ENCODE measurements at places on chromosomes 5 and 9. TPM values are rescaled to one million over a fixed set of nuclear protein-coding genes. Genes with fewer than 3 reads are reported as not detected.

The DENND4C gene
- 115 TPM for total RNA-seq

The SLC34A3 gene
- not detected for total RNA-seq

The GPR151 gene
- not detected for total RNA-seq

The IL9 gene
- not detected for total RNA-seq

The ACSL6 gene
- 2.1 TPM for total RNA-seq

The DMRTA1 gene
- not detected for total RNA-seq

The SLIT3 gene
- 0.34 TPM for total RNA-seq

The CFAP90 gene
- not detected for total RNA-seq

The ZNF366 gene
- total RNA-seq = not detected

The PCDHB6 gene
- total RNA-seq = not detected

The SPATA6L gene
- total RNA-seq = 2.0 TPM

The STPG3 gene
- not detected for total RNA-seq

The FCN2 gene
- not detected for total RNA-seq

The HTR4 gene
- not detected for total RNA-seq

The MTAP gene
- 19.4 TPM for total RNA-seq

GRCh38 chr9:135308821-135309762, 170.5 kb upstream of the PPP1R26 start:
- no peaks in the 10 kb centered on the region for H3K4me1 ChIP-seq
- H3K36me3 ChIP-seq = no peaks in the 10 kb centered on the region
- H3K27ac ChIP-seq = no peak overlapping the region
- DNase-seq = no peak
- H3K27me3 ChIP-seq = peaks cover 2% of the 10 kb centered on the region
- H3K4me3 ChIP-seq = no peak overlapping the region

DNA sequence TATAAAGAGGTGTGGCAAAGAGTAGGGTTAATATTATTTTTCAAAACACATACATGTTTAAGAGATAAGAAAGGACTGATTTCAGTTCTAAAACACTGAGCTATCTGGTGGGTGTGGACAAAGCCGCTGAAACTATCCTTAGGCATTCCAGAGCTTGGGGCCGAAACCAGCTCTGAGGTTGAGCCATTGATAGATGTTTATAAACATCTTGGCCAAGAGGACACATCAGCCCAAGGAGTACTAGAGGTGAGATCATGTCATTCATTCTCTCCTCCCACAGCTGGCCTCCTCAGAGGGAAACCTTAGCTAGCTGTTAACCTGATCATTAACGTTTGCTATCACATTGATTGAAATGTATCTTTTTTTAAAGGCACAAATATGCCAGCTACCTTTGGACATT, 89.9 kb downstream of the NLN start:
- H3K27ac ChIP-seq = no peak overlapping the region
- H3K36me3 ChIP-seq = no peaks in the 10 kb centered on the region
- H3K27me3 ChIP-seq = no peaks in the 10 kb centered on the region
- no peak overlapping the region for H3K4me3 ChIP-seq

DNA sequence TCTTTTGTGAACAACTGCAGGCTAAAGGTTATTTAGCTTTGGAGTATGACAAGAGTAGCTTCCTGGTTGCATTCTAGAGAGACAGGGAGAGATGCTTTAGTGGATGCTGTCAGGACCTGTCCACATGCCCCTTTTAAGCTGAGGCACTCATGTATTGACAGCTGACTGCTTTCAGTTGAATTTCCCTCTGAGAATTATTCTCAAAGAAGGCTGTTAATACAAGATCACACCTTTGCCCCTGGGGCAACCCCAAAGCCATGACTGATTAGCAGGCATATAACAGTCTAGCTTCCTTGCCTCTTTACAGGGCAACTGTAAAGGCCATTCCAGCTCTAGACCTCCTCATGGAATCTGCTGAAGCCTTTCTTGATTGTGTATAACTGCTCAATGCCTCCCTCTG, 117.6 kb upstream of the ATP10B start:
- no peaks in the 10 kb centered on the region for H3K4me1 ChIP-seq
- no peaks in the 10 kb centered on the region for H3K27me3 ChIP-seq

DNA sequence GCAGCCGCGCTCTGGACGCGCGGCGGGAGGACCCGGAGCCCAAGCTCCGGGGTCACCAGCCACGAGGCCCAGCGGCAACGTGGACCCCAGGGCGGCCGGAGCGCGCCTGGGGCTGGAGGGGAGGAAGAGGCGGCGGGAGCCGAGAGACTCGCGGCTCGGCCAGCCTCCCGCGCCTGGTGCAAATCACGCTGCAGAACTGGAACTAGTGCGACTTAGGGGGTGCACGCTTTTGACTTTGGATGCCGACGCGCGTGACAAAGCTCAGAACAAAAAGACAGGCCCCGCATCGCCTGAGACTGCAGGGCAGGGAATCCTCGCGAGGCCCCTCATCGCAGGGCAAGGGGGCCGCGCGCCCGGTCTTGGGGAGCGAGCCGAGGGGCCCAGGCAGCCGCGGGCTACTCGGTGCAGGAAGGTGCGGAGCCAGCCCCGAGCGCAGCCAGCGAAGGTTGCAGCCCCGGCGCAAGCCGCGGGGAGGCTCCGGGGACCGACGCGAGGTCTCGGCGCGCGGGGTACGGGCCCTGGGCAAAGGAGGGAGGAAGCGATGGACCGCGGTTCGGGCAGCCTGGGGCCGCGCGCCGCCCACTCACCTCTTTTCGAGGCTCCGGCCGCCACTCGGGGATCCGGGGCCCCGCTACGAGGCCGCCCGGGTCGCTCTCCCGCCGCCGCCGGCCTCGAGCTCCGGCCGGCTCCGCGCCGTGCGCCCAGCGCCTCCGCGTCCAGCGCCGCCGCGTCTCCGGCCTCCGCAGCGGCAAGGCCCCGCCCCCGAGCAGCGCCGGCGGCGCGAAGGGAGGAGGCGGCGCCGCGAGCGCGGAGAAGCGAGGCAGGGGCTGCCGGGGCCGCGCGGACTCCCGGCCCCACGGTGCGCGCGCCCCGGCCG, at the start of gene GOLM1:
TSS of gene GOLM1 (minus strand) at position 735 of the 877 bp plus-strand sequence. CDS start 20,238 bp downstream, outside the sequence.
- peak; percentile 51 for DNase-seq
- H3K27me3 ChIP-seq = peaks cover 6% of the 10 kb centered on the region
- H3K27ac ChIP-seq = peak within 1 kb of the TSS; percentile 65
- H3K36me3 ChIP-seq = no peaks in the 10 kb centered on the region
- H3K4me3 ChIP-seq = peak within 1 kb of the TSS; percentile 47
- H3K4me1 ChIP-seq = peaks cover 11% of the 10 kb centered on the region

GRCh38 chr9:37295796-37296195, 126.7 kb upstream of the GRHPR start:
- no peaks in the 10 kb centered on the region for H3K27me3 ChIP-seq
- no peak for DNase-seq
- H3K27ac ChIP-seq = peak overlapping the region; percentile 5
- no peaks in the 10 kb centered on the region for H3K36me3 ChIP-seq

- peaks cover 19% of the 10 kb centered on the region for H3K4me1 ChIP-seq
- peaks cover under 1% of the 10 kb centered on the region for H3K27me3 ChIP-seq
- DNase-seq = no peak
- H3K27ac ChIP-seq = no peak overlapping the region
Observed at GRCh38 chr9:132973713-132974112, 4.8 kb upstream of the GFI1B start.

- H3K4me3 ChIP-seq = no peak overlapping the region
- H3K36me3 ChIP-seq = no peaks in the 10 kb centered on the region
- no peak overlapping the region for H3K27ac ChIP-seq
- peaks cover 12% of the 10 kb centered on the region for H3K4me1 ChIP-seq
Observed at GRCh38 chr5:172795318-172795977, 24.5 kb upstream of the DUSP1 start.

GRCh38 chr5:111231119-111231518, 6.9 kb downstream of the CAMK4 start:
- no peak overlapping the region for H3K4me3 ChIP-seq
- no peaks in the 10 kb centered on the region for H3K27me3 ChIP-seq
- peaks cover 20% of the 10 kb centered on the region for H3K4me1 ChIP-seq
- H3K36me3 ChIP-seq = no peaks in the 10 kb centered on the region
- no peak for DNase-seq

- peaks cover 8% of the 10 kb centered on the region for H3K36me3 ChIP-seq
- no peaks in the 10 kb centered on the region for H3K4me1 ChIP-seq
- no peak for DNase-seq
Observed at GRCh38 chr5:65704621-65705239, 17.2 kb downstream of the SGTB start.

- H3K27ac ChIP-seq = no peak within 1 kb of the TSS
- no peak within 1 kb of the TSS for H3K4me3 ChIP-seq
- peaks cover 4% of the 10 kb centered on the region for H3K4me1 ChIP-seq
- H3K27me3 ChIP-seq = peaks cover 11% of the 10 kb centered on the region
Observed at GRCh38 chr5:179345433-179346321, at the start of gene ADAMTS2. ADAMTS2 (minus strand) TSS chr5:179345461; CDS start chr5:179345328, 133 bp downstream.

DNA sequence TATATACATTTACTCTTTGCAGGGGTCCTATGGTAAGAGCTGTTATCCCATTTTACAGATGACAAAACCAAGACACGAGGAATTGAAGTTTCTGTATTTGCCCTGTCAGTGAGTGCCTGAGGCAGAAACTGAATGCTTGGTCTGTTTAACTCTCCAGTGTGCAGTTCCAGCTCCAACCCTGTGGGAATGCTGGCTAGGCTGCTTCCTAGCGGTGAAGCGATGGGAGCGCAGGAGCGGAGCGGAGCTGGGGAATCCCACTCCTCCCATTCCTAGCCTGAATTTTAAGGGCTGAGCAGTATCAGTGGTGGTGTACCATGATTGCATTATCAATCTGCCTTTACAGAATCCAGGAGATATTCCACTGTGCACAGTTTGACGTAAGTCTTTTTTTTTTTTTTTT, 202.3 kb downstream of the LRRC70 start:
- H3K4me3 ChIP-seq = no peak overlapping the region
- no peak for DNase-seq
- H3K27ac ChIP-seq = no peak overlapping the region
- H3K36me3 ChIP-seq = no peaks in the 10 kb centered on the region
- peaks cover 3% of the 10 kb centered on the region for H3K4me1 ChIP-seq

- H3K27ac ChIP-seq = no peak overlapping the region
- H3K4me1 ChIP-seq = no peaks in the 10 kb centered on the region
- no peaks in the 10 kb centered on the region for H3K27me3 ChIP-seq
- DNase-seq = no peak
- H3K4me3 ChIP-seq = no peak overlapping the region
Observed at GRCh38 chr5:6652025-6652424, 18.8 kb downstream of the SRD5A1 start.

GRCh38 chr9:133121915-133122550, 993 bp upstream of the RALGDS start:
- DNase-seq = no peak
- H3K27me3 ChIP-seq = no peaks in the 10 kb centered on the region
- H3K36me3 ChIP-seq = peaks cover 3% of the 10 kb centered on the region
- peak overlapping the region; percentile 97 for H3K27ac ChIP-seq
- peaks cover 92% of the 10 kb centered on the region for H3K4me1 ChIP-seq

- H3K4me1 ChIP-seq = peaks cover 30% of the 10 kb centered on the region
- H3K4me3 ChIP-seq = peak overlapping the region; percentile 38
- no peak for DNase-seq
- no peak overlapping the region for H3K27ac ChIP-seq
Observed at GRCh38 chr5:159096924-159097783, 2.6 kb downstream of the EBF1 start.

DNA sequence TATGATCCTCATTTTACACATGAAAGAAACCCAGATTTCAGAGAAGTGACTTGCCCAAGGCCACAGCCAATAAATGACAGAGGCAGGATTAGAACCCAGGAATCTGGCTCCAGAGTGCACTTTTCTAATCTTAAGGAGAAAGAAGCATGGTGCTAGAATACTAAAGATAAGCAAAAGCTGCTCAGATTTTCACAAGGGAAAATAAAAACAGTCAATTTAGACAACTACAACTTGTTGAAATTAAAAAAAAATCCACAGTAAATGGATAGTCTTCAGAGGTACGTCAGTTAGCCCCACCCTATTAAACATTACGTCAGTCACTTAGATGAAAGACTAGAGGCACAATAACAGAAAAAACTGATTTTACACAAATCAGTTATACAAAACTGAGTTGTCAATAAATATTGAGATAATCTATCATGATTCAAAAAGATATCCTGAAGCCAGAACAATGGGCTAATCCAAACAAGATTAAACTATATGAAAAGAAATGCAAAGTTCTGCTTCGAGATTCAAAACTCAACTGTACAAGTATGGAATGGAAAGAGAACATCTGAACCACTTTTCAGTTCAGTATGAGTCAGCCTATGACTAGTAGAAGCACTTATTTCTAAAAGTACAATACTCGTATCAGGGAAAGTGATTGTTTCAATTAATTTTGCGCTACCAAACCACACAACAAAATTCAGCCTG, 9.3 kb downstream of the TMEM245 start:
- peak; percentile 78 for DNase-seq
- H3K27me3 ChIP-seq = no peaks in the 10 kb centered on the region
- peaks cover 4% of the 10 kb centered on the region for H3K4me1 ChIP-seq

DNA sequence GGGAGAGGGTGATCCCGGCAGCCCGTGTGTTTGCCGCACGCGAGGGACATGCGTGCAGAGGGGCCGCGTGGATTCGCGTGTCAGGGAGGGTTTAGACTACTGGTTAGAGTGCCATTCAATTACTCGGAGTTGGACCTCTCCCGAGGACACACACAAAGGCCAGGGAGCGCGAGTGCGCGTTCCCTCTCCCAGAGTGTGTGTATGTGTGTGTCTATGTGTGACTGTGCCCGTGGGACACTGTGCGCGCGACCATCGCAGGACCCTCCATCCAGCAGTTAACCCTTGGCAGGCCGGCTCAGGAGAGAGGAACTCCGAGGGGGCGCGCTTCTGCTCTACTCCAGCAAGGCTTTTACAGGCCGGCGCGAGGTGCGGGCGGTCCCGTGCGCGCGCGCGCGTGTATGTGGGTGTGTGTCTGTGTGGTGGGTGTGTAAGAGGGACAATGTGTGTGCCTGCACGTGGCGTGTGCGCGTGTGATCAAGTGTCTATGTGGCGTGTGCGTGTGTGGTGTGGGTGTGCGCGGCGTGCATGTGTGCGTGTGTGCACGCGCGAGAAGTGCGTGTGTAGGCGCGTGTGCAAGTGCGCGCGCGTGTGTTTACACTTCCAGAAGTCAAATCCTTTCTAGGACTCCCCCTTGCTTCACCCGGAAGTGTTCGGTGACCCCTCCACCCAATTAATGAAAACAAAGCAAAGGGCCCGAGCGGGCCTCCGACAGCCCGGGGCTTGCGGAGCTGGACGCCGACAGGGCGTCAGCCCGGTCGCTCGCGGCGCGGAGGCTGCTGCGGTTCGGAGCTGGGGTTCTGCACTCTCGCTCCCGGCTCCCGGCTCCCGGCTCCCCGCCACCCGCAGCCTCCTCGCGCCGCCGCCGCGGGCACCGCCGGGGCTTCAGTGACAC, 75.3 kb upstream of the TBCA start:
- peak overlapping the region; percentile 44 for H3K4me3 ChIP-seq
- H3K27me3 ChIP-seq = peaks cover 18% of the 10 kb centered on the region
- peaks cover 13% of the 10 kb centered on the region for H3K4me1 ChIP-seq
- no peaks in the 10 kb centered on the region for H3K36me3 ChIP-seq

DNA sequence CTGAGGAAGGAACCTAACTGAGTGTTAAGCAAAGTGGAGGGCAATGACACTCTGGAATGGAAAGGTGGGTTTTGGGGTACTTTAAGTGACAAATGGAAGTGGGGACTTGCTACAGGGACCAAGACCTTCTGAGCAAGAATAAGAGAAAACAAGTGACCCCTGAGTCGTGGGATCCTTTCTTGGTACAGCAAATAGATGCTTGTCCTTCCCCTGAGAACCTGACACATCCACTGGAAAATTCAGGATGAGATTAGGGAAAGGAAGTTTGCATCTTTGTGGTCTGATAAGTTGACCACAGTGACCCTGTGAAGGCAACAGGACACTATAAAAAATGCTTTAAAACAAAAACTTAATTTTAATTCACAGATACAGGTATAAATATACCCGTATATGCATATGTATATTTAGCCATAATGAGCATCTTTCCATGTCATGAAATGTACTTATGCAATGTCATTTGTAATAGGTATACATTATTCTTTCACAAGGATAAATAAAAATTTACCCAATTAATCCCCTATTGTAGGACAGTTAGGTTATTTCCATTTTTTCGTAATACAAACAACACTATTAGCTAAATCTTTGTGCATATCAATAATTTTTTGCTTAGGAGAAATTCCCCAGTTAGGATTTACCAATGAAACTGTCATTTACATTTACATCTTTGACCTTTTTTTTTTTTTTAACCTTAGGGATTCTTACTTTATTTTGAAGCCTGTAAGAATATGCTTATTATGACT, 2.0 kb upstream of the IRF1 start:
- peak overlapping the region; percentile 99 for H3K27ac ChIP-seq
